ENCODE measurements at places on chromosomes 6 and 20. TPM values are rescaled to one million over a fixed set of nuclear protein-coding genes. Genes with fewer than 3 reads are reported as not detected.

The SLC44A4 gene
- 0.23 TPM for total RNA-seq

DNA sequence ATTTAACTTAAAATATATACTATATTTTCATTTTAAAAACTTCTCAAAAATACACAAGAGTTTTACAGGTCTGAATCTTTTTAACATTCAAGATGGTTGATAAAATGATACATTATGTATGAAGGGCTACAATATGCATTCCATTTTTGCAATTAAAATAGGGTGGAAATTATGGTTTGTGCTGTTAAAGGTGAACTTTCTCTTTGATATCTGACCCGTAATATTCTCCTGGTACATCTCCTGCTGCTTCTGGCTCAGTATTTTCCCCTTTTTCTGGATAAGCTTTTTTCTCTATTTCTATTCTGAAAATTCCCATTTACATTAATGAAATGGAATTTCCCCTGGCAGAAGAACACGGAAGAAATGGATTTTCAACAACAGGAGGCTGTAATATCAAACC, 27.4 kb upstream of the LCA5 start:
- no peak overlapping the region for H3K4me3 ChIP-seq
- no peak overlapping the region for H3K27ac ChIP-seq
- H3K36me3 ChIP-seq = no peaks in the 10 kb centered on the region
- no peaks in the 10 kb centered on the region for H3K27me3 ChIP-seq

- H3K4me1 ChIP-seq = peaks cover 11% of the 10 kb centered on the region
- no peak overlapping the region for H3K4me3 ChIP-seq
- no peaks in the 10 kb centered on the region for H3K36me3 ChIP-seq
- DNase-seq = no peak
- no peaks in the 10 kb centered on the region for H3K27me3 ChIP-seq
- H3K27ac ChIP-seq = no peak overlapping the region
These were observed 89.6 kb downstream of the HDGFL1 start for GRCh38 chr6:22658934-22659333.

- H3K4me1 ChIP-seq = peaks cover 23% of the 10 kb centered on the region
- no peaks in the 10 kb centered on the region for H3K27me3 ChIP-seq
- H3K36me3 ChIP-seq = peaks cover 3% of the 10 kb centered on the region
- H3K27ac ChIP-seq = peak overlapping the region; percentile 97
- peak overlapping the region; percentile 87 for H3K4me3 ChIP-seq
- peak; percentile 69 for DNase-seq
These were observed 36.4 kb downstream of the HFE start for GRCh38 chr6:26123675-26123946.

DNA sequence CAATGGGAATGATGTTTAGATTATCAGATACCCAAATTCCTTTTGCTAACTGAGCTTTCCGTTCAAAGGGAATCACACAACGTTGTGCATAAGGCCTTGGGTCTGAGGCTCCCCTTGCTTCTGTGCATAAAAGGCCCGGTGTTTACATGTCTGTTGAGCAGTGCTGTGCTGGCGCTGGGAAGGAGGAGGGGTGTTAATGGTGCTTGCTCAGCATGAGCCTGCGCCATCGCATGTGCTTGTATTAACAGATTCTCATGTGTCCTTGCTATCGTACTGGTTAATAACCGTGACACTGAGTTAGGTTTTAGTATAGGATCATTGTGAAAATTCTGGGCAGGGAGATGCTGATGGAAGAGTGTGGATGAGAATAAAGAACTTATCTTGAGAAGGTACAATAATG, 62.3 kb upstream of the TRAF3IP2 start:
- H3K27me3 ChIP-seq = no peaks in the 10 kb centered on the region
- H3K27ac ChIP-seq = peak overlapping the region; percentile 80
- DNase-seq = no peak
- H3K4me1 ChIP-seq = peaks cover 65% of the 10 kb centered on the region

The LY6G5B gene
- 8.4 TPM for total RNA-seq

DNA sequence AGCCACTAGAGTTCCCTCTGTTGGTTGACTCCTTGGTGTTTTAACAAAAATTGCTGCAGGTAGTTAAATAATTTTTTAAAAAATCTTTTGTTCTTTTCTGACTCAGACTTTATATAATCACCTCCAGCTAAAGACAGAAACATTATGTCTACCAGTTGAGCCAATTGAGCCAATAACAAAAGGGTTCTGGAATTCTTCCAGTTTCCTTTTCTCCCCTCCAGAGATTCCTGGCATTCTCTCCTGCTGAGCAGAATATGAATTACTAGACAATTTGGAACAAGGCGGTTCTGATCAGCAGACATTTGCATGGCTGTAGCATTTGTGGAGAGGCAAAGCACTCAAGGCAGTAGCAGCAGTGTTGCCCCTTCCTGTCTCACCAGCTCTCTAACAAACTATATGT, 144.0 kb upstream of the SLC35B3 start:
- no peak overlapping the region for H3K27ac ChIP-seq
- H3K4me3 ChIP-seq = no peak overlapping the region

The DNMT3B gene
- total RNA-seq = 0.64 TPM

The CDH26 gene
- 0.22 TPM for total RNA-seq

The ADGRF4 gene
- total RNA-seq = not detected

GRCh38 chr20:64256282-64256935, 861 bp downstream of the PCMTD2 start:
- H3K4me1 ChIP-seq = peaks cover 47% of the 10 kb centered on the region
- peak overlapping the region; percentile 91 for H3K27ac ChIP-seq
- H3K36me3 ChIP-seq = no peaks in the 10 kb centered on the region
- H3K27me3 ChIP-seq = no peaks in the 10 kb centered on the region
- peak overlapping the region; percentile 79 for H3K4me3 ChIP-seq

The ZC2HC1B gene
- total RNA-seq = not detected

The TRIM31 gene
- not detected for total RNA-seq

DNA sequence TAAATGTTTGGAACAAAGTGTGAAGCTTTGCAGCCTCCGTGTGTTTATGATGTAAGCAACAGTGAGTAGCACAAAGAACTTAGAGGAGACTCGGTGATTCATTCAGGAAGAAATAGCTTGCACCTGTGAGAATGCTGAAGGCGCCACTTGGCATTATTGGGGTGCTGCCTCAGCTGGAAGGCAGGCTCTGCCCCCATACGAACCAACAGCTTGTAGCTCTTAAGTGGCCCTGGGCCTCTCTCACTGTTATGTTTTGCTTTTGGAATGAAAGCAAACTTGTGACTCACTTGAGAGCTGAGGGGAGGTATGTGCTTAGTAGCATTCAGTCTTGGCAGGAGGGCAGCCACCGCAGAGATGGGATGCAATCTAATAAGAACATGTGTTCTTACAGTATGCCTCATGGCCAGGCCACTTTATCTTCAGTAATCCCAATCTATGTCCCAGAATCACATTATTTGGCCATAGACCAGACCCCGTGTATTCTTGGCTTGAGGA, 310.7 kb downstream of the EYA4 start:
- H3K27ac ChIP-seq = peak overlapping the region; percentile 82
- no peaks in the 10 kb centered on the region for H3K36me3 ChIP-seq
- no peaks in the 10 kb centered on the region for H3K27me3 ChIP-seq

The ZNF334 gene
- total RNA-seq = 1.0 TPM

DNA sequence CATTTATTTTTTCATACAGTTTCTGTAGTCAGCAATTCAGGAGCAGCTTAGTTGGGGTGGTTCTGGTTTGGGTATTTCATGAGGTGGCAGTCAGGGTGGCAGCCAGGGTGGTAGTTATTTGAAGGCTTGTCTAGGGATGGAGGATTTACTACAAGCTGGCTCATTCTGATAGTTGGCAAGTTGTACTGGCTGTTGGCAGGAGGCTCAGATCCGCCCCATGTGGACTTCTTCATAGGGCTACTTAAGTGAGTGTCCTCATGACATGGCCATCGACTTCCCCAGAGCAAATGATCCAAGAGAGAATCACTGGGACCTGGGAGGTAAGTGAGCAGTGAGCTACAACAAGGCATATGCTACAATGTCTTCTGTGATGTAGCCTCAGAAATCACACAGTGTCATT, 22.4 kb upstream of the CDKAL1 start:
- H3K36me3 ChIP-seq = no peaks in the 10 kb centered on the region
- DNase-seq = no peak
- H3K4me3 ChIP-seq = no peak overlapping the region
- no peaks in the 10 kb centered on the region for H3K27me3 ChIP-seq
- no peaks in the 10 kb centered on the region for H3K4me1 ChIP-seq

DNA sequence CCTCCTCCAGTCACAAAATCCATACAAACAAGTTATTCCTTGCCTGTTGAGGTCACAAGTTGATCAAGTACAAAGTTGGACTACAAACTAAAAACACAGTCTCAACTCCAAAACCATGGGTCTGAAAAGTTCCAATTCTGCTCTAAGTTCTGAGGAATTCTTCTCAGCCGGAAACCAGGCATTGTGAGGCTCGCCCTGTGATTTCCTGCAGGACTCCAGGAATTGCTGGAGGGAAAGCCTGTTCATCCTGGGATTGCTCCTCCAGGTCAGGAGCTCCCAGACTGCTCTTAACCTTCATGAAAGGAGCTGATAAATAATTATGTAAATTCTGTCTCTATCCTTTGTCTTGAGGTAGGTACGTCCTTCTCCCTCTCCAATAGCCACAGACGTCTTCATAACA, 8.5 kb downstream of the TRAM2 start:
- peak overlapping the region; percentile 30 for H3K27ac ChIP-seq
- no peaks in the 10 kb centered on the region for H3K36me3 ChIP-seq
- no peaks in the 10 kb centered on the region for H3K27me3 ChIP-seq
- no peak overlapping the region for H3K4me3 ChIP-seq
- DNase-seq = no peak

- H3K4me1 ChIP-seq = no peaks in the 10 kb centered on the region
- no peaks in the 10 kb centered on the region for H3K27me3 ChIP-seq
- no peak overlapping the region for H3K4me3 ChIP-seq
These were observed 212.1 kb downstream of the EYA2 start for GRCh38 chr20:47106786-47107185.

DNA sequence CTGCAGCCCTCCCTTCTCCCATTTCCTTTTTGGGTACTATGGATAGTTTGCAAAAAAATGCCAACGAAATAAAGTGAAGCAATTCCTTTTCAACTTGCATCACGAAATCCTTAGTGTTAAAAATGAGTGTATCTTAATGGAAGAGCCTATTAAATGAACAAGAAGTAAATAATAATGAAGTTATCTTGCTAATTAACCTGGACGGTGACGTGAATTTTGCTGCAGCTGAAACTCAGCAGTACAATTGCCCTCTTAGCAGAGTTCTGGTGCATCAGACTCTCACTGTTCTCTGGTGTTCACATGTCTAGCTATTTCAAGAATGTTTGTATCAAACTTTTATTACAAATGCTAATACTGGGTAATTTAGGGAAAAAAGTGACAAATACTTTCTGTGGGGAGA, 119.7 kb upstream of the HDAC2 start:
- no peak overlapping the region for H3K4me3 ChIP-seq
- H3K27ac ChIP-seq = no peak overlapping the region
- no peaks in the 10 kb centered on the region for H3K27me3 ChIP-seq
- no peaks in the 10 kb centered on the region for H3K36me3 ChIP-seq
- no peak for DNase-seq

- no peak overlapping the region for H3K27ac ChIP-seq
- H3K4me1 ChIP-seq = no peaks in the 10 kb centered on the region
- no peaks in the 10 kb centered on the region for H3K27me3 ChIP-seq
- no peak for DNase-seq
These were observed 374.3 kb downstream of the LAMA2 start for GRCh38 chr6:129257196-129257595.
